CD4-positive, alpha-beta T cell treated with Interleukin-6 at 100 ng/mL for 8 hours (primary cell): ENCODE measurements at places on chromosomes 4 and X.

- DNase-seq, result no peak
These were observed 1.5 kb downstream of the SRPK3 start for GRCh38 chrX:153782313-153782712.

DNA sequence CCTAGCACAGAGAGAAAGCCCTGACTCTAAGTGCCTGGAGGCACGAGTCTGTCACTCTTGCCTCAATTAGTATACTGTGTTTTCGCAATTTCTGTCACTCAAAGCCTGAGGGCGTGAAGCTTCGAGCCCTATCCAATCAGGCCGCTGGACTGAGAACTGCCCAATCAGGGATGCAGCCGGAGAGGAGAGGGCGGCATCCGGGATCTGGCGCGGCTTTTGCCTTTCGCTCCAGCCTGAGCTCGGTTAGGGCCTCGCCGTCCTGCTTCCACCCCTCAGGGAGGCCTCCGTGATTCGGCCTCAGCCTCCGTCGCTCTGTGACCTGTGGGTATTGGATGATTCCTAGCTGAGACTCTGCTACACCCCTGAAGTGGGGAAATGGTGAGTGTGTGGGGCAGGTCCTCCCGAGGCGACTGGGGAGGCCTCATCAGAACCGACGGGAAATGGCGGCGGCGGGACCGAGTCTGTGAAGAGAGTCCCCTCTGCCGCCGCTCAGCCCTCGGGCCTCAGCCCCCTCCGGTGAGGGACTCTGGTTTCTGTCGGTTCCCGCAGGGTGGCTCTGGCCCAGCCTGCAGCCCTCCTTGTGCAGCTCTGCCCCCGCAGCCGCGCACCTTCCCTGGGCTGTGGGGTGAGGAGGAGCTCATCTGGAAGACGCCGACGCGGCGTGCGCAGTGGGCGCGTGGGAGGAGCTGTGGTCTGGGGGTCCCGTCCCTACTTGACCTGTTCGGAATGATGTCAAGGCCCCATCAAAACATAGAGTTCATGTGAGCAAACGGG, 48.5 kb downstream of the ZNF141 start:
- DNase-seq, result no peak

DNA sequence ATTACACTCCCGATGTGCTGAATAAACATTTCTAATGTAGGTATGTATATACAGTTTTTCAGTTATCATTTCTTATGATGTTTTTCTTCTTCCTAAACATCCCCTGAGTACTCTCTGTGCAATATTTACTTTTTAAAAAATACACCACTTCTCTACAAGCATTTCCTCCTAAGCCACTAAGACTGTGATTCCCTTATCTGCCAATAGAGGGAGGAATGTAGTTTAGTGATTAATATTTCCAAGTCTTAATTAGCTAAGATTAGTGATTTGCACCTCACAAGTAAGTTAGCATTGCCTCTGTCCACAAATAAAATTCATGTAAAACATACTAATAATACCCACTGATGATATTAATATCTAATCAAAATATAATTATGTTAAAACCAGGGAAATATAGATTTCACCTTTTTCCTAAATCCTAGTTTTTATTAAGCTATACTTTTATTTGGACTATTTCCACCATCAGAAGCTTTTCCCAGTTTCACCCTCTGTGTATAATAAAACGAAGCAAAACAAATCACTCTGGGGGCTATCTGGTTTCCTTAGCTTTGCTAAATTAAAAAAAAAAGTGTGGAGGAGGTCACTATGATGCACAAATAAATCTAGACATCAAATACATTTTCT, 909.1 kb downstream of the FAT4 start:
- no peak for DNase-seq

GRCh38 chrX:47802589-47802988, 34.1 kb upstream of the ZNF81 start:
- DNase-seq, result no peak

GRCh38 chr4:40963897-40964478, 214.2 kb downstream of the NSUN7 start:
- DNase-seq, result no peak

DNA sequence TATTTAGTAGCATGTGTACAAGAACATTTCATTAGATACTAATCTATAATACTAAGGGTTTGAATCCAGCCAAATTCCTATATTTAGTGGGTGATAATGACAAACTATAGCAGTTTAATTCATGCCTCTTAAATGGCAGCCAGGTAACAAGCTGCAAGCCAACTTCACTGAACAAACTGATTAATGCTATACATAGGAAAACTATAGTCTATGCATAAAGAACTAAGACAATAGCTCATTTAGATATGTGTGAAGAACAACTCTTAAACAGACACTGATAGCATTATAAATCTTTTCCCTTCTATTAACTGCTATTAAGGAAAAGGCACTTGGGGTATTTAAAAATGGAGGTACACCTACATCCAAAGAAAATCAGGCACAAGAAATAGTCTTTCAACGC, 19.1 kb downstream of the ACSL1 start:
- DNase-seq, result no peak

DNA sequence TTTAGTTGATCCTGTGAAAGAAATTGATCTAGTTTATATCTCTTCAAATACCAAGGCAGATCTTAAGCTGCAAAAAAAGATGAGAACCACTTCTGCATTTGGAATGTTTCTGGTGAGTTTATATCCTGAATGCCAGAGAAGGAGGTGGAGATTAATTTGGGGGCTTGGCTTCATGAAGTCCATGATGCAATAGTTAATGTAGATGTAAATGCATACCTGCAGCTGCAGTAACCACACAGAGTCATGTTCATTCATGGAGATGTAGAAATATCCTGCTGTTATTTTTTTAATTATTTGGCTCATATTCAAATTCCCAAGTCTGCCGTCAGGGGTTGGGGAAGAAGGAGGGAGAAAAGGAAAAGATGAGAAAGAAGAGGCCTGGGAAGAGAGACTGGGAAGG, at the start of gene SULT1E1:
Gene SULT1E1 (minus strand): TSS at position 94 of the 400 bp plus-strand sequence. CDS start 2,501 bp downstream, outside the sequence.
- DNase-seq, result no peak

- DNase-seq, result no peak
These were observed 135.1 kb downstream of the PLS3 start for GRCh38 chrX:115696039-115696438.
